T-helper 17 cell (primary cell): ENCODE measurements at places on chromosomes 12 and 14.

DNA sequence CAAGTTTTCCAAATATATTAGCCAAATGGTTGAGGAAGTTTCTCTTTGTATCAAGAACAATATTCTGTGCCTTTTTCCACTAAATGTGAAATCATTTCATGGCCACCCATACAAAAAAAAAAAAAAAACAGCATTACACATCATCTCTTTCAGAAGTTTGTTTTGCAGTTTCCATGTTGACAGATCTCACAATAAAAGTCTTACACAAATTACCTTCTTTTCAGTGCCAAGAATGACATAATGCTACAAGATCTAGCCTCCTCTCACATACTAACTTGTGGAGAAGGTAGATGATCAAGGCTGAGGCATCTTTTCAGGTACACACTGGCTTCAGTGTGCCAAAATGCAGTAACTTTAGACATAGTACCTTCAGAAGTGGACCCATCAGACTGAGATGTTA is 35.3 kb downstream of the PRKD1 start:
- H3K36me3 ChIP-seq: no peaks in the 10 kb centered on the region
- H3K4me3 ChIP-seq: no peak overlapping the region
- H3K4me1 ChIP-seq: no peaks in the 10 kb centered on the region
- no peaks in the 10 kb centered on the region for H3K27me3 ChIP-seq
- no peak overlapping the region for H3K27ac ChIP-seq

- no peak within 1 kb of the TSS for H3K4me3 ChIP-seq
- no peaks in the 10 kb centered on the region for H3K36me3 ChIP-seq
- no peak within 1 kb of the TSS for H3K27ac ChIP-seq
- DNase-seq: no peak
Observed at GRCh38 chr12:262817-263216, at the start of gene SLC6A13. Gene SLC6A13 (minus strand): TSS chr12:262836. CDS start chr12:260052, 2,784 bp downstream.

GRCh38 chr12:49730568-49731101 is 10.7 kb upstream of the TMBIM6 start:
- H3K4me3 ChIP-seq: no peak overlapping the region
- peaks cover 5% of the 10 kb centered on the region for H3K36me3 ChIP-seq
- no peaks in the 10 kb centered on the region for H3K4me1 ChIP-seq
- H3K27ac ChIP-seq: no peak overlapping the region

GRCh38 chr14:24162093-24162492 is 1.0 kb downstream of the IRF9 start:
- H3K27ac ChIP-seq: peak overlapping the region; percentile 98
- peaks cover 34% of the 10 kb centered on the region for H3K4me1 ChIP-seq
- H3K36me3 ChIP-seq: peaks cover 8% of the 10 kb centered on the region
- no peak for DNase-seq
- peak overlapping the region; percentile 99 for H3K4me3 ChIP-seq

DNA sequence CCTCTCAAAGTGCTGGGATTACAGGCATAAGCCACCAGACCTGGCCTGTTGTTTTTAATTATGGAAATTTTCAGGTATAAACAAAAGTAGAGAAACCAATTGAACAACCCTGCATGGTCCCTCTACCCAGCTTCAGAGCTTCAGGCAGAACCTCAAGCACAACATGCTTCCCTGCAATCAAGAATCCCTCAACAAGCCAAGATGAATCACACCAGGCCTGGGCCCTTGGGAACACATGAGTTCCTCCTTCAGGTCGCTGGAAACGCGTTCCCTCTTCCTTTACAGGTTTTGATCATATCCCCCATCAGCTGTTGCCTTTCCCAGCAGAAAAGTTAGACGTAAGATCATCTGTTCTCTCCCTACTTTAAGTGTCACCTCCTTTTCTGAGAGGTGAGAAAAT is 20.5 kb upstream of the CORO1C start:
- H3K27me3 ChIP-seq: no peaks in the 10 kb centered on the region
- H3K36me3 ChIP-seq: no peaks in the 10 kb centered on the region
- no peaks in the 10 kb centered on the region for H3K4me1 ChIP-seq
- no peak for DNase-seq
- no peak overlapping the region for H3K27ac ChIP-seq

- peaks cover 3% of the 10 kb centered on the region for H3K4me1 ChIP-seq
- no peak overlapping the region for H3K4me3 ChIP-seq
- H3K27ac ChIP-seq: no peak overlapping the region
- peaks cover 2% of the 10 kb centered on the region for H3K36me3 ChIP-seq
- DNase-seq: no peak
Observed at GRCh38 chr12:64173456-64173855, 48.6 kb downstream of the KICS2 start.

GRCh38 chr12:15000575-15000974 is 27.7 kb downstream of the PDE6H start:
- H3K27me3 ChIP-seq: peaks cover 62% of the 10 kb centered on the region
- H3K27ac ChIP-seq: no peak overlapping the region
- H3K36me3 ChIP-seq: peaks cover 5% of the 10 kb centered on the region
- DNase-seq: no peak

DNA sequence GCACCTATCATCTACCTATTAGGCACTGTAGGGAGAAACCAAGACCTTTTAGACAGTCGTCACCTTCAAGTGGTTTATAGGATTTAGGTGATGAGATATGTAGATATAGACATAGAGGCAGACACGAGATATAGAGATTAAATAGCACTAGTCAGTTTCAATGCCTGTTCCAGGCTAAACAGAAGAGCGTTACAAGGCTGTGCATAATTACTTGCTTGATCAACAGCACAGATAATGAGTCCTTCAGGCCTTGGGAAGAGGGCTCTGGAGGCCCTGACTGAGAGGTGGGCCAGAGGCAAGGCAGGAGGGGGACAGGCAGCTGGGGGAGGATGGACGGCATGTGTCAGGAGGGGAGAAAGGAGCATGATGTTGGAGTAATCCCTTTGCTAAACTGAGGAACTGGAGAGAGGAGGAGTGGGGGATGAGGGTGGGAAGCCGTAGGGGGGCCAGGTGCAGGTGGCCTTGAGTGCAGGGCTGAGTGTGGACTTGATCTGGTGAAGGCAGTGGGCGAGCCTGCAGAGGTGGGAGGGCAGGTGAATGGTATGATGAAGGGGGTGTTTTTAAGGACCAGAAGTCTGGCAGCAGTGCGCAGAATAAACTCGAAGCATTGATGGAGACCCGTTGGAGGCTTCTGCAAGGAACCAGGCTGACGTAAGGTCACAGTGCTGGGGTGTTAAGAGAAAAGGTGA is 43.9 kb upstream of the ATP23 start:
- peak overlapping the region; percentile 87 for H3K4me3 ChIP-seq
- no peaks in the 10 kb centered on the region for H3K27me3 ChIP-seq
- H3K36me3 ChIP-seq: no peaks in the 10 kb centered on the region
- H3K4me1 ChIP-seq: peaks cover 51% of the 10 kb centered on the region
- no peak for DNase-seq

- DNase-seq: no peak
- H3K4me3 ChIP-seq: no peak overlapping the region
- no peaks in the 10 kb centered on the region for H3K4me1 ChIP-seq
- no peak overlapping the region for H3K27ac ChIP-seq
- H3K36me3 ChIP-seq: no peaks in the 10 kb centered on the region
Observed at GRCh38 chr14:37060496-37061260, 111.7 kb downstream of the SLC25A21 start.

DNA sequence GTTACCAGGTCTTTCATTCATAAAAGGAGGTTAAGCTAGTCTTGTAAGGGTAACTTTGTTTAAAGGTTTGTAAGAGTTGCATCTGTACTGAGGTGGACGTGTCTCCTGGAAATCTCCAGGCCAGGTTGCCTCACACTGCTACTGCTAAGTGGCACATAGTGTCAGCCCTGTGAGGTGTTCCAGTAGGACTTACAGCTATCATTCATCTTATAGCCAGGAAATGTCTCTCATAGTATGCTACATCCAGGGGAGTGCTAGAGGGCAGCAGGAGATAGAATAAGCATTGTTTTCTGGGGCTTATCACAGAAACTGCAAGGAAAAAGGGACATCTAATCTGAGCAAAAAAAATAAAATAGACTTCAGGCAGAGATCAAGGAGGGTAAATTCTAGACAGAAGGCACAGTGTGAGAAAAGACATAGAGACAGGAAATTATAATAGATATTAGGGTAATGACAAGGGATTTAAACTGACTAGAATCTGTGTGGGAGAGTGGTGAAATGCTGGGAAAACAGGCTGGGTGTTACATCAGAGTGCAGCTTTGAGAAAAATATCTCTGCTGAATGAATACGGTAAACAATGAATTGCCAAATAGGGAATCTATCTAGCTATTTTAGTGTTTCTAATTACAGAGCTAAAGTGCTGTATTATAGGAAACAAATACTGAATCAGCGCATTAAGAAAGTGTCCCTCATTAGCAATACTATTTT is 205.1 kb upstream of the ABCD2 start:
- DNase-seq: no peak
- H3K27me3 ChIP-seq: no peaks in the 10 kb centered on the region
- H3K27ac ChIP-seq: no peak overlapping the region
- peaks cover 3% of the 10 kb centered on the region for H3K36me3 ChIP-seq

GRCh38 chr12:90515199-90516175 is 439.5 kb downstream of the CCER1 start:
- peak overlapping the region; percentile 53 for H3K4me3 ChIP-seq
- peaks cover 12% of the 10 kb centered on the region for H3K27me3 ChIP-seq
- no peaks in the 10 kb centered on the region for H3K36me3 ChIP-seq
- H3K4me1 ChIP-seq: peaks cover 5% of the 10 kb centered on the region
- H3K27ac ChIP-seq: no peak overlapping the region
- DNase-seq: no peak

DNA sequence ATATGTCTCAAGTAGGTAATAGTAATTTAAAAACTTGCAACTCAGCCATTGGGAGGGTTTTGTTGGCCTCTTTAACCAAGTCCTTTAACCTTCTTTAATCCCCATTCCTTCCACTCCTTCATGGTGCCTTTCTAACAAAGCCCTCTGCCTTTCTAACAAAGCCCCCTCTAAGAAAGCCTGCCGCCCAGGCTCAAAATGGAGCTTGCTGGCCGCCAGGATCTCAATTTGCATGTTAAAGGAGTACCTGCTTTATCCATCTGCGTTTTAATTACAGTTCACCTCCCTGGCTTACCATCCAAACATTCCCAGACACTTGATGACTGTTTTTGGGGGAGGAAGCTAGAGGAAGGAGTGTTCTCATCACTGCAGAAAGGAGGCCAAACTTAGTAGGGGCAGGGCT is 183.4 kb downstream of the PTPN11 start:
- no peak overlapping the region for H3K27ac ChIP-seq
- no peak for DNase-seq
- no peaks in the 10 kb centered on the region for H3K4me1 ChIP-seq
- H3K4me3 ChIP-seq: no peak overlapping the region

GRCh38 chr12:131151558-131152345 is 198.0 kb downstream of the ADGRD1 start:
- H3K27ac ChIP-seq: no peak overlapping the region
- peaks cover 56% of the 10 kb centered on the region for H3K27me3 ChIP-seq
- no peaks in the 10 kb centered on the region for H3K36me3 ChIP-seq
- H3K4me3 ChIP-seq: no peak overlapping the region
- DNase-seq: no peak
- peaks cover 3% of the 10 kb centered on the region for H3K4me1 ChIP-seq

DNA sequence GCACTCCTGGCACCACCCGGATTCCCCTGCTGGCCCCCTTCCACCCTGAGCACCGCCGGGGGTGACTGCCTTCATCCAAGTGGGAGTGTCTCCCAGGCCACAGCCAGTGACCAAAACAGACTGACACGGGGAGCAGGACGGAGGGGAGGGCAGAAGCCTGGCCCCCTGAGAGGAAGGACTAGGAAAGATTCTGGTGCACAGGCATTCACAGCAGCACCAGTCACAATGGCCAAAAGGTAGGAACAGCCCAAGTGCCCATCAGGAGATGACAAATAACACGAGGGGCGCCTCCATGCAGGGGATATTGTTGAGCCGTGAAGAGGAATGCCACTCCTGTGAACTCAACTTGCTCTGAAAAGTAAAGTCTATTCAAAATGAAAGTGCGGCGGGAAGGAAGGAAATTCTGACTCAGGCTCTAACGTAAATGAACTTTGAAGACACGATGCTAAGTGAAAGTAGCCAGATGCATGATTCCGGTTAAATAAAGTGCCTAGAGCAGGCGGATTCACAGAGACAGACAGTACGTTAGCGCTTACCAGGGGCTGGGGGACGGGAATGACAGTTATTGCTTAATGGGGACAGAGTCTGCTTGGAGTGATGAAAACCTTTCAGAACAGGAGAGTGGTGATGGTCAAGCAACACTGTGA is 146.1 kb upstream of the NCOR2 start:
- peaks cover 2% of the 10 kb centered on the region for H3K36me3 ChIP-seq
- peak overlapping the region; percentile 86 for H3K4me3 ChIP-seq
- H3K27ac ChIP-seq: peak overlapping the region; percentile 96
- H3K4me1 ChIP-seq: peaks cover 18% of the 10 kb centered on the region
- DNase-seq: no peak

GRCh38 chr14:85597701-85598100 is 67.8 kb downstream of the FLRT2 start:
- no peak for DNase-seq
- H3K4me1 ChIP-seq: no peaks in the 10 kb centered on the region
- H3K27me3 ChIP-seq: no peaks in the 10 kb centered on the region
- no peak overlapping the region for H3K4me3 ChIP-seq
- H3K27ac ChIP-seq: no peak overlapping the region

DNA sequence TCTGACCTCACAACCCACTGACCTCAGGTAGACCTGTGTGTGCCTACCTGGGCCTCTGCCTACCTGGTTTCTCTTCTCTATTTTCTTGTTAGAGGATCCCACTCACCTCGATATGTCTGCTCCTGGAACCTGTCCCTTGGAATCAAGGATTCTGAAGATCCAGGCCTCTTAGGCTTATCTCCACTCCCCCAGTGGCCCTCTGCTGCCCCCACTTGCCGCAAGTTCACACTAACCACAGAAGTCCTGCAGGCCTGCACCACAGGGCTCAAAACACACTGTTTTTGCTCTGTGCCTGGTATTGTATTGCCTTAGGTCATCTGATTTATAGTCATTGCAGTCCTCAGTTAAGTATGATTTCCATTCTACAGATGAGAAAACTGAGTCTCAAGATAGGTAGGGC is 15.3 kb upstream of the NRXN3 start:
- H3K36me3 ChIP-seq: no peaks in the 10 kb centered on the region
- H3K27ac ChIP-seq: no peak overlapping the region
- H3K4me3 ChIP-seq: no peak overlapping the region
- DNase-seq: no peak
- H3K4me1 ChIP-seq: no peaks in the 10 kb centered on the region

GRCh38 chr12:65565601-65566560 is 258.4 kb upstream of the HMGA2 start:
- H3K27ac ChIP-seq: no peak overlapping the region
- no peaks in the 10 kb centered on the region for H3K36me3 ChIP-seq
- H3K4me3 ChIP-seq: no peak overlapping the region
- peaks cover 38% of the 10 kb centered on the region for H3K27me3 ChIP-seq

- no peak overlapping the region for H3K27ac ChIP-seq
- peaks cover 3% of the 10 kb centered on the region for H3K4me1 ChIP-seq
- no peak overlapping the region for H3K4me3 ChIP-seq
- no peak for DNase-seq
Observed at GRCh38 chr12:32296567-32296966, 102.8 kb upstream of the FGD4 start.
